ENCODE measurements at places on chromosomes 16 and 17.

DNA sequence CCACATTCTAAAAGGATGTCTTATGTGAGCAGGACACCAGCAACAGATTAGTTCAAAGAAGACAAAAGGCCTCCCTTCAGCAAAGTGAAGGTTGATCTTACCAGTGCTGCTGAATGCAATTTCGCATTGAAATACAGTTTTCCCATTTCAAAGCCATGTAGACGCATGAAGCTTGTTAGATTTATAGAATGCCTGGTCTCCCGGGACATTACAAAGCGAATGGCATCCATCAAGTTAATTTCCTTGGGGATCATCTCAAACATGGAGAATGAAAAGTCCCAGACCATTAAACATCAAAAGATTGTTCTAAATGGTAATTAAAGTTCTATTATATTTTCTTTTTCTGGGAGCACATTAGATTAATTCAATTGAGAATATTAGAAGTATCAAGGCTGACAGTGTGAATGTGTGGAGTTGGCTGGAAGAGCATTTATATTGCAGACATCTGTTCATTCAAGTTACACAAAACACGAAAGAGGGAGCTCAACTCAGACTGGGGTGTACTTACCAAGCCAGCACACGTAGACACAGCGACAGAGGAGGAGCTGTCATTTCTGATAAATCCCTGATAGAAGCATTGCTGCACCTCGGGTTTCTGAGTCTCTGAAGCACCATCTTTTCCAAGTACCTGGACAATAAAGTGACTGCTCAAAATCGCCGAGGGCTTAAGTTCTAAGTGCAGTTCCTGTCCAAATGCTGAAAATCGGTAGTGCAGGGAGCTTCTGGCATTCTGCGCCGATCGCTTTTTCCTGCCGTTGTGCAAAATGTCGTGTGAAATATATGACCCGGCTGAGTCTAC is 3.8 kb downstream of the ADAMTS18 start:
- no peak for DNase-seq

- DNase-seq: no peak
Measured at GRCh38 chr17:75159196-75160031, 5.1 kb upstream of the JPT1 start.

DNA sequence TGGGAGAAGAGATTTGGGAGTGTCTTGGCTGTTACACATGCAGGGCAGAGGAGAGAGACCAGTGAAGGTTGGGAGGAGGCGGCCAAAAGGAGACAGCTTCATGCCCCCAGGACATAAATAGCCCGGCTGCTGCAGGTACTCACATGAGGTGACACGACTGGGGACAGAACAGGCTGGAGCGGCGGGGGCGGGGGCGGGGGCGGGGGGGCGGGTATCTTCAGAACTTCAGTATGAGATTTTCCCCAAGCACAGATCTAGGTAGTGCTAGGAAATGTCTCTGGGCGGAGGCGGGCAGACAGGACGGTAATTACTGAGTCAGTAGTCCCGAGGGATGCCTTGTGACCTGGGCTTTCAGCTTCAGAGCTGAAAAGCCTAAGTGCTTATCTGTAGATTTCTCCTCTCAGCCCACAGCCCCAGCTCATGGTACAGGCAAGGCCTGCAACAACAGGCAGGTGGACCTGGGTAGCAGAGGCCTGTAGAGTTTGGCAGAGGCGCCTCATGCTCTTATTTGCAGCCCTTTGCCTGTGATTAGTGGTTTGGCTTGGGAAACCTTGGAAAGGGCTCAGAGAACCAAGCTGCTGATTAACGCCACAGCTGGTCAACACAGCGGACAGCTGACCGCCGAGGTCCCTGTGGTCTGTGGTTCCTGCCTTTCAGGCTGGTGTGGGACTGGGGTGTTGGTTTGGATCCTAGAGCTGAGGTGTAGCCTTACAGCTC is 24.5 kb downstream of the UNK start:
- DNase-seq: no peak

DNA sequence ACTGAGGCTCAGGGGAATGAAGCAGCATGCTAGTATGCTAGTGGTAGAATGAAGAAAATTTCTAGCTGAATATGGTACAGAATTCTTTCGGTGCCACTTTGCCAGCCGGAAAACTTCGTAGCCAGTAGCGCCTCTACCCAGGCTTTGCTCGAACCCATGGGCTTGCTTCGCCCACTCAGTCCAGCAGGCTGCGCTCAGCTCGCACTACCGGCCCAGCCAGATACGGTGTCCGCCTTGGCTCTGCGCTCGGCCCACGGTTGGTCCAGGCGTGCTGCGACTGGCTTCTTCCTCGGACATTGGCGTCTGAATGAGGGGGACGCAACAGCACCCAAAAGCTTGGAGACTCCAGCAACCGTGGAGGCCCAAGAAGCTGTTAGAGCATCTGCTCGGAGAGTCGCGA is 372.5 kb upstream of the CDH8 start:
- no peak for DNase-seq

DNA sequence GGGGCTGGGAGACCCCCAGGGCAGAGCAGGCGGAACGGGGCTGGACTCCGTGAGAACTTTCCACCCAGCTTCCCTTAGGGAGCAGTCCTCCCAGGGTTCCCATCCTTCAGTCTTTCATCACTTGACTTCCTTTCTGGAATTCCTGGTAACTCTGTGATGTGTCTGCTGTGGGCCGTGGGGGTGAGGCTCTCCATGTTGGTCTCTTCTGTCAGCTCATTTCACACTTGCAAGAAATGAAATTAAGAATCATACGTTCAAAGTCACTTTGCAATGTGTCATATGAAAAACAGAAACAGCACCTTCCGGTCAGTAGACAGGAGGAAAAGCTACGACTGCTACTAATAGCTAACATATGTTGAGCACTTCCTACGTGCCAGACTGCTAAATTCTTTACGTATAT is 5.4 kb upstream of the BBS2 start:
- DNase-seq: no peak

- DNase-seq: no peak
Measured at GRCh38 chr17:74691151-74691550, 21.6 kb downstream of the CD300LF start.

- DNase-seq: peak; percentile 25
Measured at GRCh38 chr17:12665263-12666210, at the start of gene MYOCD. Gene MYOCD (plus strand): TSS chr17:12665890. CDS start chr17:12666189, 299 bp downstream.

GRCh38 chr17:41367426-41368075 is 2.1 kb downstream of the KRT33B start:
- no peak for DNase-seq

DNA sequence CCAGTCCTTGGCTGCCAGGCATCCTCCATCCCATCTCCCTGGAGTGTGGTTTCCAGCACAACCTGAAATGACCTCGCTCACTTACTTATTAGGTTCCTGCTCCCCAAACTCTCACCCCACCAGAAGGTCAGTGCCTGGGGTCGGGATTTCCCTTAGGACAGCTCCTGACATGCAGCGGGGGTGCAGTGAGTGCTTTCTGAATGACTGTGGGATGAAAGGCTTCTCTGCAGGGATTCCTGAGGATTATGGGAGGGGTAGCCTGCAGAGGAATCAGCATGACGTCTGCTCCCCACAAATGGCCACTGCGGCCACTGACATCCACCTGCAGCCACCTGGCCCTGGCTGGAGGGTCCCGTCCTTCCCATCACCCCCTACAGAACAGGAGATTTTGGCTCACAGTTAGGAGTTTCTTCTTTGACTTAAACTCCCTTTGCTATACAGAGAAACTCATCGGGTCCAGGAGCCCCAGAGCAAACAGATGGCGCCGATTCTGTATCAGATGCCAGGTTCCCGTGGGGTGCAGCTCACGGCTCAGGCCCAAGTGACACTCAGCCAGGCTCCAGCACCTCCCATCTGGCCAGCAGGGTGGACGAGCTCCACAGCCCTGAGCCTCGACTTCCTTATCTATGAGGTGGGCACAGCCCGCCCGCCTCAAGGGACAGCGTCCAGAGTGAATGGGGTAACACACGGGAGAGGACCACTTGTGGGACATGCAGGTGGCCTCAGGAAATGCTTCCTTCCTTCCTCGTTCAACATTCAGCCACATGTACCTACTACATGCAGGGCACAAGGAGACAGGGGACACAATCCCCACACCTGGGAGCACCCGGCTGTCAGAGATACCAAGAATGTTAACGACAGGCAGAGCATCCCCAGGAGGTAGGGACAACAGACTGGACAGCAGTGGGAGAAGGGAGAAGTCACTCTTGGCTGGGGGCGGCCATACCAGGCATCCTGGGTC is 69.8 kb downstream of the RMI2 start:
- peak; percentile 58 for DNase-seq

- no peak for DNase-seq
Measured at GRCh38 chr16:86015606-86016005, 116.6 kb downstream of the IRF8 start.

DNA sequence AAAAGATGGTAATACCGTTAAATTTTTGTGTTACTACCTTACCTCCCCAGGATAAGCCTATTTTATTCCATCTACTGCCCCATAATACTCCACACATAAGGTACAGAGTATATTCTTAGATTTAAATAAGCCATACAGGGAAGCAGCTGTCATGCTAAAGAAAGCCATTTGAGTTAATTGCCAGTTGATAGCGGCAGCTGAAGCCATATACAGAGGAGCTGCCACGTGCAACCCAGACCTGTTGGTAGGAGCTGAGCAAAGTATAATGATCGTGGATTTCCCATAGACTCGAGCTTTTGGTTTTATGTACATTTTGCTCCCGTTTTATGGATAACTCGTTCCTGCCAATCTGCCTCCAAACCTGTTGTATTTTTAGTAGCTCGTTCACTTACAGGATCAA is 12.0 kb downstream of the CPSF4L start:
- no peak for DNase-seq

DNA sequence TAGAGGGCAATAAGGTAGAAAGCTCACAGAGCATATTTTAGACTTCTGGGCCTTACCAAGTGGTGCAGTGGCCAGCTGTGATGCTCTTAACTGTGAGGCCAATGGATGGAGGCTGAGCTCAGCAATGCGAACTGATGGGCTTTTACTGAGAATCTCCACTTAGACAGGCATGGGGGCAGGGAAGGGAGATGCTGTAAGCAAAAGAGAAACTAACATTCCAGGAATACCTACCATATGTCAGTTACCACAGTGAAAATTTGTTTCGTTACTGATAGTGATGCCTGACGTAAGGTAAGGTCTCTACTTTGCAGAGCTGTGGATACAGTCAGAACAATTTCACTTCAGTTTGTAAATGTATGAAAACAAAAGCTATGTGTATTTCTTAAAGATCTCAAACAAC is 250.6 kb upstream of the ZFHX3 start:
- no peak for DNase-seq

DNA sequence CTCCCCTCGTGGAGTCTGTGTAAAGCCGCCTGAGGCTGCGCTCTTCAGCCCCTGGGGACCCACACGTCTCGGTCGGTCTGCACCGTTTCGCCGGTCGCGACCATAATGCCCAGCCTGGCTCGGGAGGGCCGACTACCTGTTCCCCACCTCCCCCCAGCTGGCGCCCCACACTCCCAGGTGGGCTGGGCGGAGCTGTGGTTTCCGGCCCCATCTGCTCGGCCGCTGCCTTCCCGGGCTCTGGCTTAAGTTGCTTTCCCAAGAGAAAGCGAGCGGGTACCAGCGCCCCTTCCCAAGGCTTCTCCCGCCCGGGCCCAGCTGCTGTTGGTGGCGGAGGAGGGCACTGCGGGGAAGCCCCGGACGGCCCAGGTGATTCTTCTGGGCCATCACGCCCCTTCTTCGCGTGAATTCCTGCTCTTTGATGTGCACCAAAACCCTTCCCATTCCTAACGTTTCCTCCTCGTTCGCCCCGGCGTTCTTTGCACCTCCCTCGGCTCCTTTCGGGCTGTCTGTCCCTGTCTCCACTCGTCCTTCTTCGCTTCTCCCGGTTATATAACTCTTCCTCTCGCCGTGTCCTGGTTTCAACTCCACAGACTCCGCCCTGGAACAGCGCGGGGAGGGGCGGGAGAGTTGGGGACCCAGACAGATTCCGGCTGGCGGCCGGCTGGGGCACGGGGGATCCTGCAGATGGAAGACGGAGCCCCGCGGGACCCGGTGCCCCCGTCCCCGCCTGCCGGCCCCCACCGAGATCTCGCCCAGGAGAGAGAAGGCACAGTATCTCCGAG is 2.0 kb downstream of the KDM6B start:
- DNase-seq: peak; percentile 61

Measured in DMS 273 treated with DMSO at 0.1 percent for 48 hours (cell line).